Kidney tubule cell (primary cell): ENCODE measurements at places on chromosomes 4 and X.

- peak; percentile 6 for DNase-seq
These were observed 837 bp downstream of the DCHS2 start for GRCh38 chr4:154490583-154491340.

DNA sequence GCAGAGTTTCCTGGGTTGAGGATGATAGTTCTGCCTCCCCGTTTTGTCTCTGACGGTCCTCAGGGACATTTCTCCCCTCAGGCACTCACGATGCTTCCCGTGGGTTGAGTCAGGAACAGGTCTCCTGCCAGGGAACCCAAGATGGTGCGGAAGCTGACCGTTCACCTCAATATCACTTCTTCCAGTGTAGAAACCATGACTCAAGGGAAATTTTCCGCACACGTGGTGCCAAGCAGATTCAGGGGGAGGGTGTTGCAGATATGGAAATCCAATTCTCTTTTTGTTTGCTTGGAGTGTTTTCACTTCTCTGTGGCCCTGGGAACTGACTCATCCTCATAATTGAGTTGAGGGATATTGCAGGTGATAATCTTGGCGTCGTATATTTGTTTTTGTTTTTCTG, 46.7 kb downstream of the CXorf49B start:
- DNase-seq: peak; percentile 35

DNA sequence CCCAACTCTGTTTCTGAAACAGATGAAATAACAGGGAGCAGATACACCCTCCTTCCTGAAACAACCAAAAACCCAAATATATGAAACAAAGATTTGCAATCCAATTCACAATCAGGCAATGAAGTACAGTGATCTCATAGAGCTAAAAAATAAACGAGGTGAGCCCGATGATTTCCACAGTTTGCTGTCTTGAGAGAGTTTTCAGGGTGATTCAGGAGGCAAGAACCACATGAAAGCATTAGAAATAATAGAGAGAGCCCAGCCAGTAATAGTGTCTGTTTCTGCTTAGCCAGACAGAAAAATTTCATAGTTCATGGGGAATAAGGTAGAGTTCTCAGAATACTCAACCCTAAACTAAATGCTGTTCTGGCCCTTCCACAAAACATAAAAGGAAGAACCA, 296.2 kb downstream of the PDHA2 start:
- DNase-seq: no peak

GRCh38 chrX:136933611-136934145, 53.2 kb upstream of the RBMX start:
- DNase-seq: no peak

- peak; percentile 97 for DNase-seq
These were observed 18.1 kb upstream of the CXCL2 start for GRCh38 chr4:74117024-74117534.

DNA sequence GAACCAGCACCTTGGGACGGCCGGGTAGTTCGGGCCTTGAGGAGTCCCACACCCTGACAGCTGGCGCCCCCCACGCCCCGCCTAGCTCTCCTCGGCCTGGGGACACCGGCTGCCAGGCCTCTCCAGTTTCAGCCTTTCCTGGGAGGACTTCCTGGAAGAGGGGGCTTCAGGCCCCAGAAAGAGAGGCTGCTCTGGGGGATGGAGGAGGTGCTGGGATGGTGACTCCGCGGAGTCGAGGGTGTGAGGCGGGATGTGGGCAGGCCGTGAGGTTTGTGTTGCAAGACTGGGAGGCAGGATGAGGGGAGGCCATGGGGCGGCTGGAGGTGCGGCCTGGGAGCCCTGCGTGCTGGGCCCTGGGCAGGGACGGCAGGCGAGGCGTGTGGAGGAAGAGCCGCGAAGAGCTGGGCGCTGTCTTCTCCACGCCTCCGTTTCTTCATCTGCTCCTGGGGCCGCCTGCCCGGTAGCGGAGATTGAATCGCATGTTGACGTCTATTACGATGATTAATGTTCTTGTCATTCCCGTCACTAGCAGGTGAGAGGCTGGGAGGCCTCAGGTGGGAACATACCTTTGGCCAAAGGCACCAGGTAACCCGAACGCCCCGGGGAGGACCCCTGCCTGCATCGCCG, 918 bp upstream of the FGFRL1 start:
- DNase-seq: peak; percentile 86

GRCh38 chr4:89539374-89539773, 231.8 kb upstream of the GPRIN3 start:
- DNase-seq: no peak

DNA sequence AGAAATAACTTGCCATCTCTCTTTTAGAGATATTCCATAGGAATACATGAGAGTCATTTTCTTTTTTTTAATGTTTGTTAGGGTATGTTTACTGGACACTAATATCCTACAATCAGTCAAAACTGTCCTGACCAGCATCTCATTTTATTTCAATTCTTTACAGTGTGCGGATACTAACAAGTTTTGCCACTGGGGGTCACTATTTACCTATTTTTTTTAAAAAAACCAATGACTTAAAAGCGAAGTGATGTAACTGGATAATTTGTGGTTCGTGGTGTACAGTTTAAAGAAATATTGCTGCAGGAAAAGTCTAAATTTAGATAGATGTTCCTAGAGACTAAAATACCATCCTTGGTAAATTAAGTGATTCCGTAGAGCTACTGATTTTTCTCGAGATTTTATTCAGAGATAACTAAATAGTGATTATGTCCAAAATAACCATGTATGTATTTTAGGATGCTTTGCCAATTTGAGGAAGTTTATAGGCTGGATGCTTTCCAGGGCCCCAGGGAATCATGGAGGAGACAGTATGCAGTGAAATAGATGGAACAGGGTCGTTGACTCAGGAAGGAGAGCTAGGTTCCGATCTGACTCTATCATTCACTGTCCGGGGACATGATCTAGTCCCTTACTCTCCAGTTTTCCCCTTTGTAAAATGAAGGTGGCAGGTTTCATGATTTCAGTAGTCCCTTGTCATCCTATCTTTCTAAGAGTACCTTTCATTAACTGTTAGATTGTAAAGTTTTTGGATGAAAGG, 34.0 kb upstream of the GNPDA2 start:
- peak; percentile 42 for DNase-seq

- no peak for DNase-seq
These were observed 824.5 kb upstream of the HTR2C start for GRCh38 chrX:113759422-113759821.

- DNase-seq: no peak
These were observed 236.5 kb downstream of the CBR4 start for GRCh38 chr4:168773388-168774195.

- DNase-seq: no peak
These were observed 632 bp downstream of the CCSER1 start for GRCh38 chr4:90127706-90128345.

DNA sequence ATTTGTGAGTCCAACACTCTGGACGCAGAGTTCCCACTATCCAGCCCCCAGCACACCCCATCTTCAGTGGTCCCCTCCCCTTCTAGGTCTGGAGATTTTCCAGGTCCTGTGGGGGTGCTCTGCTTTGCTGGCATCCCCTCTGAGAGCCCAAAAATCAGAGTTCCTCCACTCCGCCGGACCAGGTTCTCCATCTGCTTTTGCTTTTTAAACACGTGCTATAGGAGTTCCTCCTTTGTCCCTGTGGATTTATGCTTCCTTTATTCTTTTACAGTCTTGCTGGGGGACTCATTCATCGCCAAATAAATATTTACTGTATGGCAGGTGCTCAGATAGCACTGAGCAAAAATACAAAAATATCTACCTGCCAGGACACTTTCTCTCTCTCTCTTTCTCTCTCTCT, 324.7 kb downstream of the STK32B start:
- no peak for DNase-seq

GRCh38 chr4:99052902-99053301, 35.7 kb downstream of the ADH5 start:
- peak; percentile 44 for DNase-seq

- no peak for DNase-seq
These were observed 143.7 kb downstream of the NEXMIF start for GRCh38 chrX:74781507-74782034.

DNA sequence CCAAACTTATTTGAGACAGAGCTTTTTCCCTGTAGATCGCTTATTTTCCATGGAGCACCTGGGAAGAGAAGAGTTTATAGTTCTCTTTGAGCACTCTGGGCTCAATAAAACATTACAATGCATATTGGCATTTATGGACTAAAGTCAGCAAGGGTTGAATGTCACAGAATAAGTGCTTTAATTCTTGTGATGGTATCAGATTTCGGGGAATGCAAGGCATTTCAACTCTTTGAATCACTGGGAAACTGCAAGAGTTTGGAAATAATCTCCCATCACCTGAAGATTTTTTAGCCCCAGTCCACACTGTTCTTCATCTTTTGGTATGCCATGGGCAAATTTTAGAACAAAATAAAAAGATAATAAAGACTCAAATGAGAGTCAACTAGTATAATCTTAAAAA, 111.5 kb upstream of the WDFY3 start:
- DNase-seq: no peak

DNA sequence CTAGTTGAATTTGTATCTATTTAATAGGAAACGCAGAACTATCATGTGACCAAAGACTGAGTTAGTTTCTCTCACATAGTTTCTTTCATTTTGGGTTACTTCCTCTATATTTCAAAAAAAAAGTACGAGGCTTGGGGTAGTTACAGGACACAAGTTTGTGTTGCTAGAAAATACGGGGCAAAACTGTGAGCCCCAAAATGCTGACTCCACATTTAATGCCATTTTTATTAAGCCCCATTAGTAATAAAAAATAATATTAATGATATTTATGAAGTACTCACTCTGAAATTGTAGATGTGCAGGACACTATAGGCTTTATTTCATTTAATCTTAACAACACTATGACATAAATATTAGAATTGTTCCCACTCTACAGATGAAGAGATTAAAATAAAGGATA, 268.6 kb downstream of the DTHD1 start:
- DNase-seq: no peak

DNA sequence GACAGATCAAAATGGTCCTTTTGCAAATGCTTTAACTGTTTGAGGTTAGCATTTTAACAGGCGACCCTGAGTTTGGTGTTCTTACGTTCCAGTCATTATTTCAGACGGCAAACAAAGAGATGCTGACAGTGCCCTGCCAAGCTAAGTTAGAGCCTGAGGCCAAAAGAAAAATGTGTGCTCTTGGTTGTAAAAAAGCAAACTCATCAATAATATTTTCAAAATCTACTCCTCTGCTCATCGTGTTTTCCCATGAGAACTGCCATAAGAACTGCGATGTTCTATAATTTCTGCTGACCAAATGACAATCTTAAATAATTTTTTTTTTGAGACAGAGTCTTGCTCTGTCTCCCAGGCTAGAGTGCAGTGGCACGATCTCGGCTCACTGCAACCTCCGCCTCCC, 62.7 kb upstream of the BCLAF3 start:
- DNase-seq: no peak

GRCh38 chr4:85675076-85676049, 200.4 kb downstream of the ARHGAP24 start:
- DNase-seq: no peak

DNA sequence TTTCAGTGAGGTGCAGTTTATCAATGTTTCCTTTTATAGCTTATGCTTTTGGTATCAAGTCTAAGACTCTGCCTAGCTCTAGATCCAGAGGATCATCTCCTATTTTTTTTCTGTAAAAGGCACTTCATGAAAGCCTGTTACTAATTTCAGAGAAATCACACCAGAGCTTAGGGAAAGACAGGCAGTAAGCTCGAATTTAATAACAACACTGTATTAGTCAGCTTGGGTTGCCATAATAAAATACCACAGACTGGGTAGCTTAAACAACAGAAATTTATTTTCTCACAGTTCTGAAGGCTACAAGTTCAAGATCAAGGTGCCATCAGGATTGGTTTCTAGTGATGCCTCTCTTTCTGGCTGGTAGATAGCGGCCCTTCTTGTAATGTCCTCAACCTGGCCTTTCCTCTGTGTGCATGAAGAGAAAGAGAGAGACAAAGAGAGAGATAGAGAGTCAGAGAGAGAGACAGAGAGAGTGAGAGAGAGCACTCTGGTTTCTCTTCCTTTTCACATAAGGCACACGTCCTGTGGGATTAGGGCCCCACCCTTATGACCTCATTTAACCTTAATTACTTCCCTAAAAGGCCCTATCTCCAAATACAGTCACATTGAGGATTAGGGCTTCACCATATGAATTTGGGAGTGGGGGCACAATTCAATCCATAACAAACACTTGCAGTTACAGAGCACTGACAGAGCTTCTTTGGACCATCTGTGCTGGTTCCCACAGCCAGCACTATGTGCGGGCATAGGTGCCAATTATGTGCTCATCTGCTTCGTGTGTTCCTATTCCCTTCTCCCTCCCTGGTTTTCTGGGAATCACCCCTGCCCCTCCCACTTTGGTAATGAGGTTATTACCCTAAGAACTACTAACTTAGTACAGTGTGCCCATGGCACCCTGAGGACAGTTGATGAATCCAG, 114.8 kb upstream of the MED14 start:
- DNase-seq: no peak

- DNase-seq: no peak
These were observed 53.3 kb upstream of the PASD1 start for GRCh38 chrX:151510203-151510602.

DNA sequence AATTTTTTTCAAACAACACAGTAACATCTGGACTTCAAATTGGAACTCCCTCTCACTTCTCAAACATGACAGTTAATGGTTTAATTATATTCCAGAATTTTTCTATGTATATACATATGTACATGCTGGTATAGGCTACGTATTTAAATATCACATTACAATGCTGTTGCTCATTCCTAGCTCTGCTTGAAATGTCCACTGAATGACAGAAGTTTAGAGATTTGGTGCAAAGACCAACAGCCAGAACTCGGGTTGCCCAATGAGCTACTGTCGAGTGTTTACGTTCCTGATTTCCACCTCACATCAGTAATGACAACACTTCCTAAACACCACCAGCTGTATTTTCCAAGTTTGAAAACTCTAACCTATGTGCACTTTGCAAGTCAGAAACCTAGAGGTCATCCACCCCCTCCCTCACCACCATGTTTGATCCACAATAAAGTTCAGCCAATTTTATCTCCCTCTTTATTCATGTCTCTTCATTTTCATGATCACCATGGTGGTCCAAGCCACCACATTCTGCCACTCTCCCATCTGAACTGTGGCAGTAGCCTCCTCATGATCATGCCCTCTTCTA, 49.3 kb upstream of the RPL34 start:
- no peak for DNase-seq

DNA sequence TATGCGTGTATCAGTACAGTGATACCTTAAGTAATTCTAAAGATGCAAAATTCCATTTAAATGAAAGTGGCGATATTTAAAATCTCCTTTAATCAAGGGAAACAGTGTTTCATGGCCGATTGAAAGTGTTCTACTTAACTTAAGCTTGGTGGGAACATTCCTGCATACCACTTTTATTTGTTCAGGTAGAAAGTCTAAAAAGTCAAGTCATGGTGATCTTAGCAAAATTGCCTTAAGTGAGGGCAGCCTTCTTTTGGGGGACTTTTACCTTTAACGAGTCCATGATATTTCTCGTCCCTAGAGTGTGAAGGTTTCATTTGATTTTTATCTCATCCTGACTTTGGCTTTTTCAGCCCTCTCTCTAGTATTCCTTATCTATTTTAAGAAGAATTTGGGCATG, 149.2 kb downstream of the KDM6A start:
- DNase-seq: no peak
